Hematopoietic multipotent progenitor cell treated with erythropoietin and hydrocortisone succinate and interleukin-3 and kit ligand, for 8 days (in vitro differentiated cells): ENCODE measurements at places on chromosomes 6 and 20.

GRCh38 chr6:5680095-5680494 is 326.6 kb downstream of the NRN1 start:
- no peak for DNase-seq

DNA sequence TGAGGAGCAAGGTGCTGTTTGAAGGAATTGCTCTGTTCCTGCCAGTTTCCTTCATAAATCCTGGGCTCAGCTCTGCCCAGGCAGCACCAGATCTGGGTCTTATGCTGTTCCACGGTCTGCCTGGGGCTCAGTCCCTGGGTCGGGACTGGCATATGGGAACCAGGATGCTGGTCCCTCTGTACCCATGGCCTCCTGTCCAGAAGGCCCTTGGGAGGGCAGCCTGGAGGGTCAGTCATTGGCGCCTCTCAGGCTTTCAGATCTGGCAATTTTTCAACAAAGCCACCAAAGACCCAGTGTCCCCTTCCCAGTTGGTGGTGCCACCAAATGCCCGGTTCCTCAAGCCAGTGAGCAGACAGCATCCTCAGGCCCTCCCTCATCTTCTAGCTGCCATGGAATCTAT is 232.7 kb upstream of the SULF2 start:
- DNase-seq = no peak

DNA sequence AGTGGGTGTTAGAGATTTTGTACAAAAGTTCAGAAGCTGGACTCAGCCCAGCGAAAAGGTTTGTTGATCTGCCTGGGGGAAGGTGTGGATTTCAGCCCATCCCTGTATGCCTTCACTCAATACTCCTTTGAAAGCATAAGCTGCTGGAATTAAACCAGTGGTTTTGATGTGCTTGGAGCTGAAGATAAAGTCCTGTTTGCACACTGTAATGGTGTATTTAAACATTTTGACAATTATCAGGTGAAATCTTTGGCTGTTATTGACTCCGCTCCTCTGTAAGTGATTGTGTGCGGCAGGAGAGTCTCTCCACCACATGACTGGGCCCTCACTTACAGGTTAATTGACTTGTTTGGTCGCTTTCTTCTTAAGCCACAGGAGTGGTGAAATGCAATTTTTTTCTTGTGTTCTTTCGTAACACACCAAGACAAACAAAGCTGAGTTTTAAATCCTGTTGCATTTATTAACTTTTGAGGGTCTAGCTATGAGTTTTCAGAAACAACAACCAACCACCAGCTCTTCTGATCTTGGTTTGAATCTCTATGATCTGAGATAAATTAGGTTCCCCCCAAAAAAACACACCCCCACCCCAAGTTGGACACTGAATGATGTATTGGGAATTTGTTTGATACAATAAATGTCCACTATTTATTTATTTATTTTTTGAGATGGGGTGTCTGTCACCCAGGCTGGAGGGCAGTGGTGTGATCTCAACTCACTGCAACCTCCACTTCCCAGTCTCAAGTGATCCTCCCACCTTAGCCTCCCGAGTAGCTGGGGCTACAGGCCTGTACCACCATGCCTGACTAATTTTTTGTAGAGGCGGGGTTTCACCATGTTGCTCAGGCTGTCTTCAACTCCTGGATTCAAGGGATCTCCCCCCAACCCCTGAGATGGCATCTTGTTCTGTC is 46.3 kb upstream of the NCOA3 start:
- no peak for DNase-seq

- no peak for DNase-seq
These were observed 96.4 kb downstream of the DACT2 start for GRCh38 chr6:168223150-168223549.

GRCh38 chr20:18288749-18289267 is 481 bp downstream of the ZNF133 start:
- peak; percentile 24 for DNase-seq

GRCh38 chr20:4455301-4455701 is 266.4 kb upstream of the PRND start:
- DNase-seq = no peak

GRCh38 chr6:140178520-140178919 is 804.1 kb upstream of the CITED2 start:
- no peak for DNase-seq

GRCh38 chr6:45054610-45055009 is 273.5 kb upstream of the RUNX2 start:
- DNase-seq = no peak

DNA sequence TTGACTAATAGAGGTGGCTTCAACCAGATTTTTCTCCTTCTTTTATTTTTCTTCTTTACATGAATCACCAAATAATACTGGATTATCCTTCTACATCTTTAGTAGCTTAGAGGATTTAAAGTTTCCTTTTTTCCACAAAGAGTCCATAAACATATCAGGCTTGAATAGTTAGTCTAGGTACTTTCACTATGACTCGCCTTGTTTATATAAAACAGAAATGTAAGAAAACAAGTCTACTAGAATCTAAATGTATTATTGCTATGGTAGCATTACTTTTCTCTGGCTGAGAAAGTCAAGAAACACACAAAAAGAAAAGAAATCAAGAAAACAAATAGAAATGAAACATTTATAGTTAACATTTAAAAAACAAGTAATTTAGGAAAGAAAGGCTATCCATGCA is 215.2 kb downstream of the PTPRK start:
- DNase-seq = no peak

- no peak for DNase-seq
These were observed 17.5 kb upstream of the SYNCRIP start for GRCh38 chr6:85660181-85660611.
